Hematopoietic multipotent progenitor cell treated with erythropoietin and hydrocortisone succinate and interleukin-3 and kit ligand, for 6 days (in vitro differentiated cells): ENCODE measurements at places on chromosomes 11 and 22.
A peak's percentile ranks its signal among the peaks of the same experiment; 100 is the strongest.

GRCh38 chr22:44831885-44832284 is 79.5 kb downstream of the ARHGAP8 start:
- no peak for DNase-seq

GRCh38 chr22:27331526-27332281 is 469.9 kb downstream of the MN1 start:
- peak; percentile 60 for DNase-seq

DNA sequence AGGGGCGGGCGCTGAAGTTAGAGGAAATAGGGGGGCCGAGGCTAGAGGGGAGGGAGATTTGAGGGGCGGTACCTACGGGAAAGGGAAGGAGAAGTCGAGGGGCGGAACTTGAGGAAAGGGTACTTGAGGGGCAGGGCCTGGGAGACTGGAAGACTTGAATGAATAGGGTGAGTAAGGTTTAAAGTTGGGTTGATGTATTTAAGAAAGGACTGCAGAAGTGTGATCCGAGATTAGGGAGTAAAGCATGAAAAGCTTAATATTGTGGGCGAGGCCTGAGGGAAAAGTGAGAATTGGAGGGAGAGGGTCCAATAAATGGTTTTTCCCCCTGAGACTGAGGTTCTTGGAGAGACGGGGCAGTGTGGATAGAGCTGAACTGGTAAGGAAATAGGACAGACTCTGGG is 723 bp downstream of the HSCB start:
- DNase-seq: no peak

DNA sequence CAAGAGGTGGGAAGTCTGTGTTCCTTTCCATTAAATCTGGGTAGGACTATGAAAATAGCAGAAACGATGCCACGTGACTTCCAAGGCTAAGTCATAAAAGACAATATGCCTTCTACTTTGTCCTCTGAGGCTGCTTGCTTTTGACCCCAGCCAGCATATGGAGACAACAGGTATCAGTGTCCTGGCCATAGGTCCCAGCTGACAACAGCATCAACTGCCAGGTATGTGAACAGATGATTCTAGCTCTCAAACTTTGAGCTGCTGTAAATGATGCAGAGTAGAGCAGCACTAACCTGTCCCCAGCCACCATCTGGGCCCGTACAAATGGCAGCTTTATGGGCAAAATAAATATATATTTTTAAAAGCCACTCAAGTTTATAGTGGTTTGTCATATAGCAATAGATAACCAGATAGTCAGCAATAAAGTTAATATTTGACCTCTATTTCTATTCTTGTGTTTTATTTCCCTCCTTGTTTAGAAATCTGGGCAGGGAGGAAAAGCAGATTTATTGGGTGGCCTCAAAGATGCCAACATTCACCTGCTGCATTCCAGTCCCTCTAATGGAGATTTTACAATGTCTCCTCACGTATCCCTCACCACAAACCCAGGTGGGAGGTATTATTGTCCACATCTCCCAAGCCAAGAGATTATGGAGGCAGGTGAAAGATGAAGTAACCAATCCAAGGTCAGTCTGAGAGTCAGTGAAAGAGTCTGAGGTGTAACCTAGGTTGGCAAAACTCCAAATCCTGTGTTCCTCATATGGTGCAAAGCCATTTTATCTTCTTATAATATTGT is 209.6 kb upstream of the LARGE1 start:
- DNase-seq: no peak

GRCh38 chr11:61966734-61967115 is 709 bp downstream of the FTH1 start:
- DNase-seq: peak; percentile 92

GRCh38 chr11:75277211-75277805 is 36.7 kb downstream of the TPBGL start:
- DNase-seq: no peak

DNA sequence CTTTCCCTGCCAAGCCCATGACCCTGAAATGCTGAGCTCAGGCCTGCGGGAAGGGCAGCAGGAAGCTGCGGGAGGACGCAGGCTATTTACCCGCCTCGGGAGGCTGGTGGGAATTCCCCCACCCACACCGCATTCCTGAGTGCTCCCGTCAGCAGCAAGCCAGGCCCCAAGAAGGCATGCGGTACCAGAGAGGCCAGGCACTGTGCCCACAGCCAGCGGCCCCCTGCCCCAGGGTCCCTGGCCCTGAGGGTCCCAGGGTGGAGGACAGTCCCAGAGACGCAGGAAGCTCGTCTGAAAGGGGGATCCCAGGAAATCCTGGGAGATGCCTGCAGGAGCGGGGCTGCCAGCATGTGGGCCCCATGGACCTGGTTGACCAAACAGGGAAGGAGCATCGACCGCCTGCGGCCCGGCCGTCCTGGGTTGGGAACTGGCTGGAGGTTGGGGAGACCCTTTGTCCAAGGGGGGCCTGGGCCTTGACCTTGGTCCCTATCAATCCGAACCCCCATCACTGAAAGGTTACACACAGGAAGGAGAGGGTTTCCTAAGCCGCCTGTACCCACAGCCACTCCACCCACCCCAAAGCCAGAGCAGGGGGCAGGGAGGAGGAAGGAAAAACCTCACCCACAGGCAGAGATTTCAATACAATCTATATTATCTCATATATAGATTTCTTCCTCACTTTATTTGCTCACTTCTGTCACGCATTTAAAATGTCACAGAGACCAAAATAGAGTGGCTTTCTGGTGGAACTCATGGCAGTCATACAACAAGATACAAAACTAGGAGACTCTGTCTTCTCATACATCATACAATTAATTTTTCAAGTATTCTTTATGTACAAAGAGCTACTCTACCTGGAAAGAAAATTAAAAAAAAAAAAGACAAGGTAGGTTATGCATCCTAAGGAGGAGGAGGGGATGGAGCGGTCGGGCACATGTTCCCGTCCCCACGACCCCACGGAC is 17.1 kb downstream of the MAFF start:
- no peak for DNase-seq

GRCh38 chr22:29251265-29251664 is 16.5 kb downstream of the RHBDD3 start:
- no peak for DNase-seq

- DNase-seq: no peak
Measured at GRCh38 chr11:131095511-131096185, 179.4 kb upstream of the SNX19 start.

- no peak for DNase-seq
Measured at GRCh38 chr11:133747409-133747808, 97.9 kb downstream of the SPATA19 start.

- no peak for DNase-seq
Measured at GRCh38 chr22:42434748-42435425, 2.7 kb upstream of the NFAM1 start.

DNA sequence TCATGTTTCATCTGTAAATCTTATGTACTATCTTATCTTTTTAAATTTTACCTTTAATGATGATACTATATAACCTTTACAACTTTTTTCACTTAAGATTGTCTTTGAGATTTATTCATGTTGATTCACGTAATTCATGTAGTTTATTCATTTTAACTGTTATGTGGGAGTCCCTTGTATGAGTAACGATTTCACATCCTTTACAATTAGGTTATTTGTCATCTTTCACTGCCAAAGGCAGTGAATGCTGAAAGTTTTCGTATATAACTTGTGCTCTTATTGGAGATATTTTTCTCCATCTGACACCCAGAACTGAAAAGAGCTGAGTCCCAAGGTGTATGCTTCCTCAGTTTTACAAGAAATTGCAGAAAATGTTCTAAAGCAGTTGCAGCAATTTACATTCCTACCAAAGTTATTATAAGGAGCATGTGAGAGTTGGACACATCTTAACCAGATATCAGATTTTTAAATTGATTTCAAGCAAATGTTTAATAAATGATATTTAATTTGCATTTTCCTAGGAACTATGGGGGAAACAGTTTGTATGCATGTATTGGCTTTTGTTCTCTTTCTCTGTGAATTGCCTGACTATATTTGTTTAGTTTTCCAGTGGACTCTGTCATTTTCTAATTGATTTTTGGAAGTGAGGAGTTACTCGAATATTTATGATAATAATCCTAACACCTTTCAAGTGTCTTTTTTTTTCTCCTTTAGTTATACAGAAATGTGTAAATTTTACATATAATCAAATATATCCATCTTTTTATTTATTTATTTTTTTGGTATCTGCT is 6.4 kb downstream of the ARL14EP start:
- DNase-seq: no peak

GRCh38 chr22:37068859-37069258 is 17.3 kb downstream of the KCTD17 start:
- no peak for DNase-seq

DNA sequence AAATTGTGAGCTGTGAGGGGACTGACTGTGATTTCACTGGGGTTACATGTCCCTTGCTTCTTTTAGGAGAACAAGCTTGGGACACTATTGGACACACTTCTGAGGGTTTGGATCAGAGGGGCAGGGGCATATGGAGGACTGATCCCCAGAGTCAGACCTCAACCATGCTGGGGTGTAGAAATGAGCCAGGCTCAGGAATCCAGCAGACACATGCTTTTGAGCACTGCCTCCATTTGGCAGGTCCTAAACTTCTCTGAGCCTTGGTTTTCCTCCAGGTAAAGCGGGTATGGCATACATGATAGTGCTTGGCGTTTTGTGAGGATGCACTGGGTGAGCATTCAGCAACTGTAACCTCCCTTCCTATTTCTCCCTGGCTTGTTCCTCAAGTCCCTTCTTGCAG is 74.7 kb downstream of the ADAMTS15 start:
- no peak for DNase-seq

- peak; percentile 9 for DNase-seq
Measured at GRCh38 chr11:21414953-21415352, 745.6 kb downstream of the NELL1 start.

GRCh38 chr11:4496557-4497248 is 14.3 kb downstream of the OR52K1 start:
- no peak for DNase-seq

DNA sequence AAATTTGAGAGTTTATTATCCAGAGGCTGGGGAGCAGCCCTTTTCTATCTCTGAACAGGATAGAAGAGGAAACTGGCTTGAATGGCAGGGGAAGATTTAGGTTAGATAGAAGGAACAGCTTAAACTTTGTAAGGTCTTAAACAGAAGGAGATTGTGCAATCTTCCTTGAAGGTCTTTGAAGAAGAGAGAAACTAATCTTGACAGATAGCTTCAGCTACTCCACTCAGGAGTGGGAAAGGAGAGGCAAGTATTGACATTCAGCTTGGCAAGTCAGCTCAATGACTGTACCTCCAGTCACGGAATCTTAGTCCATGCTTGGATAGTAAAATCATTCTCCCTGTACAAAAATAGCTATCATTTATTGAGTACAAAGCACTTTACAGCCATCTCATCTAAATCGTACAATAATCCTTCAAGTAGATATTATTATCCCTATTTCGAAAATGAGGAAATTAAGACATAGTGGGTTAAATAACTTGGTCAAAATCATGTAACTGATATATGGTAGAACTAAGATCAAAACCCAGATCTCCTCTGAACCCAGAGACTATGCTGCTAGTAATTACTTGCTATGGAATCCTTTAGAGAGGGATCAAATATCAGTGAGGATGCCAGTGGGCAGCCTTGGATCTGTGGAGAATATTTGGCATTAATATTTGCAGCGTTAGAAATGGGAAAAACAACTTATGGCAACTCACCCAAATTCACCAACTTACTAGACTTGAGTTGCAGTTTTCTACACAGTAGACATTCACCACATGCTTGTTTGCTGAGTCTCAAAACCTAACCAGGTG is 14.6 kb downstream of the C11orf97 start:
- peak; percentile 59 for DNase-seq

DNA sequence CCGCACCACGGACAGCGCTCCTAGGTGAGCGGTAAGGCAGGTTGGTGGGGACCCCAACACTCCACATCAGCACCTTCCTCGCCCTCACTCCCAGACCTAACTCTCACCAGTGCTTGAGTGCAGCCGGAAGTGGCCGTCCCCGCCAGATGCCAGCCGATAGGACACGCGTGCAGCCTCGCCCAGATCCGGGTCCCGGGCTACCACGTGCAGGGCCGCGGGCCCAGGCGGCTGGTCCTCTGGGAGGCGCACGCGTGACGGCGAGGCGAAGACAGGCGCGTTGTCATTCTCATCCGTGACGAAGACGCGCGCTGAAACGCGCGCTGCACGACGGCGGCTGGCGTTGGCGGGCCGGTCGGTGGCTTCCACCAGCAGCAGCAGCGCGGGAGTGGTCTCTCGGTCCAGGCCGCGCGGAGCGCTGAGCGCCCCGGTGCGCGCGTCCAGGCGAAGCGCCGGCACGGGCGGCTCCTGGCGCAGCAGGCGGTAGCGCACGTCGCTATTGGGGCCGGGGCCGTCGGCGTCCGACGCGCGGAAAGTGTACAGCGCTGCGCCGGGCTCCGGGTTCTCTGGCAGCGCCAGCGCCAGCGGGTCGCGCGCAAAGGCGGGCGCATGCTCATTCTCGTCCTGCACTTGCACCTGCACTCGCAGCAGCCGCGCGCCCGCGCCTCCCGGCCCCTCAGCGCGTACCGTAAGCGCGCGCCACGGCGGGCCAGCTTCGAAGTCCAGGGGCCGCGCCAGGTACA is 10.8 kb upstream of the TPP1 start:
- DNase-seq: no peak

GRCh38 chr11:134506046-134506445 is 94.0 kb upstream of the B3GAT1 start:
- DNase-seq: no peak

GRCh38 chr11:62953811-62954210 is 31.0 kb downstream of the SLC22A6 start:
- DNase-seq: no peak

DNA sequence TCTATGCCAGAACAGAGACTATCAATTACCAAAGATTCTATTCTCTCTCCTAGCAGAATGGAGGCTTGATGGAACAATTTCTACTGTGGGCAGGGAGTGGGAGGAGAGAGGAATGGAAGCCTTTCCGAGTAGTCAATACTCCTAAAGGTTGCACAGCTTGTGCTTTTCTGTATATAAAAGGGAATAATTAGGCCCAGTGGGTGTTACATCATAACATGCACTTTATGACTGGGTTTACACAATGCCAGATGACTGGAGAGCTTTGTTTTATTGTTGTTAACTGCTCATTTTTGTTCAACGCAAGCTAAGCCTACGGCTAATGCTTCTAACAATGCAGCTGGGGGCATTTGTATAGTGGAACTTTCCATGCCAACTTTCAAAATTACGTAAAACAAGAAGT is 2237.9 kb upstream of the RAG2 start:
- no peak for DNase-seq

DNA sequence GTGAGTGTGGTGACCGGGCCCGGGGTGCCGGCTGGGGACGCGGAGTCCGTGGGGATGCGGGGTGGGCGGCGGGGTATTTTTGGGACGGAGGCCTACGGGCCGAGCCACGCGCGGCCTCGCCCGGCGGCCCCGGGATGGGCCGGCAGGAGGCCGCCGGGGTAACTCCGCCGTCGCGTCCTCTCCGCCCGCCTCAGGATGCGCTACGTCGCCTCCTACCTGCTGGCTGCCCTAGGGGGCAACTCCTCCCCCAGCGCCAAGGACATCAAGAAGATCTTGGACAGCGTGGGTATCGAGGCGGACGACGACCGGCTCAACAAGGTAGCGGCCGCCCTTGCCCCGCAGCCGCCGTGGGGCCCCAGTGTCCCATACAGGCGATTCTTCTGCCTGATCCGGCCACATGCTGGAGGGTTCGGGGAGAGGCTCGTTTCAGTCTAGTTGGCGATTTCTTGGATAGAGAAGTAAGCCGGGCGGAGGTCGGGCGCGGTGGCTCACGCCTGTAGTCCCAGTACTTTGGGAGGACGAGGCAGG is 337 bp downstream of the RPLP2 start:
- DNase-seq: no peak
